Putamen (tissue), 1 donor: ENCODE measurements at places on chromosomes 16 and 17.

DNA sequence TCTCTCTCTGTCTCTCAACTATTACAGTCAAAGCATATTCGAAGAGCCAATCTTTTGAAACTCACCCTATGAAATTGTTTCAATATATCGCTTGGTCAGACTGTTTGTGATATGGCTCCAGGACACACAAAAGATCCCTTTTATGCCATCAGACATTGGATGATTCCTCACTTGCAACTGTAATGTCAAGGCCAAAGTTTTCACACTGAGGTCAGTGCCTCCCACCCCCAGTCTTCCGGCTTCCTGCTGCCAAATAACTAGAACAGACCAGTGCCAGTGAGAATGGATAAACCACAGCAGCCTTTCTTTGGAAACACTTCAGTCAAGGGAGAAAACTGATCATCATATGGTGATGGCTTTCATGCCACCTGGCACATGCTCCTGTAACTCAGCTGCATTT lies 321.9 kb upstream of the ZFHX3 start:
- no peak for DNase-seq

DNA sequence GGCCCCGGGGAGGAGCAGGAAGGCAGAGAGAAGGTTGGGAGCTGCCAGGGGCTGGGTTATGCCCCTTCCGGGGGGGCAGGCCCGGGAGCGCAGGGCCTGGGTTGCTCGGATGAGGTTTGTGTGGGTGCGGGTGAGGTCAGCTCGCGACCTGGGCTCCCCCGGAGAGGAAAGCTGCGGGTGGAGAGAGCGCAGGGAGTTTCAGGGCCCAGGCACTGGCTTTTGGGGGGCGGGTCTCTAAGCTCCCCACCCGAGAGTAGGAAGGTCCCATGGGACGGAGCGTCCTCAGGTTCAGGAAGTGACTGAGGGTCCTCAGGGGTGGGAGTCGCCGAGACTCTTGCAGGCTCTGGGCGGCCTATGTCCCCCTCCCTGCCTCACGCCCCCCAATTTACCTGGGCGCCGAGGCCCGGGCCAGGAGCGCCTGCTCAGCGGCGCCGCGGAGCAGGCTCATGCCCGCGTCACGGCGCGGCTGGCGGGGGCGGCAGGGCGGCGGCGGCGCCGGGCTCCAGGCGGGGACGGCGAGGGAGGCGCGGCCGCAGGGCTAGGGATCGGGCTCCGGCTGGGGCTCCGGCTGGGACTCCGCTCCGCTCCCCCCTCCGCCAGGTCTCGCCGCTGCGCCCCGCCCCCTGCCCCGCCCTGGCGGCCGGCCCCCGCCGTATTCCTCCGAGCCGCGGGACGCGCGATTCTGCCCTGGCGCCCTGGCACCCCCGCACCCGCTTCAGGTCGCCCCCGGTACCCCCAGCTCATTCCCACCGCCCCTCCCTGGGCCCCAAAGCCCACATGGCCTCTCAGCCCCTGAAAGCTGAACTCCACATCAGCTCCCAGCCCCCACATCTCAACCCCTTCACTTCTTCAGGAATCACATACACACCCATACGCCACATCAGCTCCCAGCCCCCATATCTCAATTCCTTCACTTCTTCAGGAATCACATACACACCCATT lies at the start of gene DOK4:
Gene DOK4 (minus strand): TSS at position 578 of the 942 bp plus-strand sequence. CDS start 6,986 bp downstream, outside the sequence.
- peak; percentile 50 for DNase-seq

DNA sequence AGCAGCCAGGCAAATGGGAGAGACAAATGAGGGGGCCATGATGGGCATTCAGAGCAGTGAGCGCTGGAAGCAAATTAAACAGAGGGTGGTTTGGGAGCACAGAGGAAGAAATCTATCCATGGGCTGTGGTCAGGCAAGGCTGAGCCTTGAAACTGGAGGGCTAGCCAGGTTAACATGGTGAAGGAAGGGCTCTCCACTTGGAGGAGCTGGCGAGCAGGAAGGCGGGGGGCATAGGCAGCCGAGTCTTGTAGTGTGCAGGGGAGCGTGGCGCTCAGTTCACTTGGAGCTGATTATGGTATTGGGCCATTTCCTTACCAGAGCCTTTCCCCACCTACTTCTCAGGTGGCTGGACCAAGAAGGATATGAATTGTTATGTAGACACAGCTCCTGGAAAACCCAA lies 189.7 kb downstream of the SNX29 start:
- no peak for DNase-seq

DNA sequence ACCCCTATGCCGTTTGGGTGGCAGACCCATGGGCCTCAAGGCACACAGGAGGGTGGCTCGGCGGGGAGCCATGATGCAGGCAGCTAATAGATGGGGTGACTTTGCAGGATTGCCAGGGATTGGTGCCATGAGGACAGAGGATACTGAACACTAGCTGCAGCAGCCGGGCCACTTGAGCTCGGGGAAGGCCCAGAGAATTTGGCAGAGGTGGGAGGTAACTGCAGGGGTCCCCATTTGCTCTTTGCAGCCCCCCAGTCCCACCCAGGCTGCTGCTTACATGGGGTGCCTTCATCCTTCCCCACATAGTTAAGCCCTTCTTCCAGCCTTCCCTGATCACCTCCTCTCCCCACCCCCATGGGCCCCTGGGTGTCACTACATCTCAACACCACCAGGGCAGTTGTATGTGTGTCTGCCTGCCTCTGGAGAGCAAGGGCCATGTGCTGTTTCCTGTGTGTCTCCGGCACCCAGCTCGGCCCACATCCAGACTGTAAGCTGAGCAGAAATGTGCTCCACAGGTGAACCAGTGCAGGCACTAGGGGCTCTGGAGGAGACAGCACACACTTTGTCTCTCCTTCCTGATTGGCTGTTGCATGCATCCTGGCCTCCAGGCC lies 52.0 kb downstream of the SREBF1 start:
- DNase-seq, result no peak

GRCh38 chr16:69110406-69110805 lies 5.0 kb downstream of the HAS3 start:
- no peak for DNase-seq

- DNase-seq, result no peak
Measured at GRCh38 chr17:28342313-28342712, 6.8 kb downstream of the TNFAIP1 start.

GRCh38 chr17:64133546-64134215 lies 3.7 kb upstream of the ERN1 start:
- DNase-seq, result peak; percentile 55

- no peak for DNase-seq
Measured at GRCh38 chr17:73291260-73291801, 20.5 kb downstream of the CDC42EP4 start.

- no peak for DNase-seq
Measured at GRCh38 chr17:2435862-2436261, 35.0 kb upstream of the MNT start.

GRCh38 chr16:88914750-88915368 lies 48.4 kb upstream of the PABPN1L start:
- no peak for DNase-seq

- DNase-seq, result no peak
Measured at GRCh38 chr16:8919089-8919933, 37.2 kb downstream of the LITAFD start.

DNA sequence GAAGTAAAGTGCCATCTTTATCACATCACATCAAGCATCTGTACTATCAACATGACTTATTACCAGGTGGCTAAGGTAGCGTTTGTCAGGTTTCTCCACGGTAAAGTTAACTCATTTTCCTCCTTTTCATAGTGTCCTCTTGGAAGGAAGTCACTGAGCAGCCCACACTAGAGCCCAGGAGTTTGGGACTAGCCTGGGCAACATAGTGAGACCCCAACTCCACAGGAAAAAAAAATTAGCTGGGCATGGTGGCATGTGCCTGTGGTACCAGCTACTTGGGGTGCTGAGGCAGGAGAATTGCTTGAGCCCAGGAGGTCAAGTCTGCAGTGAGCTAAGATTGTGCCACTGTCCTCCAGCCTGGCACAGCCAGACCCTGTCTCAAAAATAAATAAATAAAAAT lies 12.9 kb downstream of the CHD9 start:
- DNase-seq, result no peak

- DNase-seq, result no peak
Measured at GRCh38 chr16:71383054-71383773, 24.7 kb downstream of the CALB2 start.

- DNase-seq, result no peak
Measured at GRCh38 chr17:77877646-77878355, 80.7 kb upstream of the TNRC6C start.

DNA sequence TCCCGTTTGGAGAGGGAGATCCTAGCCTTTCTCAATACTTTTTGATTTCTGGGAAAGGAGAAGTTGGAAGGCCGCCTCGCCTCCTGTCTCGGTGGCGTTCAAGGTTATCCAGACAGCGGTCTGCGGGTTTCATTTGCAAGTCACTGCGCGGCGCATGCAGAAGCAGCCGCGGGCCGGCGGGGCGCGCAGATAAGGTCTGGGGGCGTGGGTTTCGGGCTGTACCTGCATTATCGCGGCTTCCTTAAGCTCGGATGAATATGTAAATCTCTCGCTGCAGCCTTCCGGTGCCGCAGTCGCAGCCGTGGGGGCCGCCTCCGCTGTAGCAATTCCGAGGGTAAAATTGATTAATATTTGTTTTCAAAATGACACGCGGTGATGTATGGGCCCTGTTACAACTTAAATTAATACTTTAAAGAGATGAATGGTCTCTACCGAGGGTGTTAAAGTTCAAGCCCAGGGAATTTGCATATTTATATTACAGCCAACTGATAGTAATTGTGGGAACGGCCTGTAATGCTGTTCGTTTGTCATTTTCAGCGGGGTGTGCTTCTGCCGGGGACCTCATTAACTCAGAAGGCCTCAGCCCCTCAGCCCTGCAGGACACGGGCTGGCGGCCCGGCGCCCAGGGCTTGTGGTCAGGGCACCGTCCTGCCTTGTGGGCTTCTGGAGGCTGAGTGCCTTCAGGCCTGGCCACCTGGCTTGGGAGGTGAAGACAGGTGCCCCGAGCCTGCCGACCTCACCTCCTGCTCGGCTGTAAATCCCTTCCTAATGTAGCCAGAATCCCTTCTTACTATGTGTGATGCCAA lies 99.4 kb downstream of the CYLD start:
- no peak for DNase-seq

DNA sequence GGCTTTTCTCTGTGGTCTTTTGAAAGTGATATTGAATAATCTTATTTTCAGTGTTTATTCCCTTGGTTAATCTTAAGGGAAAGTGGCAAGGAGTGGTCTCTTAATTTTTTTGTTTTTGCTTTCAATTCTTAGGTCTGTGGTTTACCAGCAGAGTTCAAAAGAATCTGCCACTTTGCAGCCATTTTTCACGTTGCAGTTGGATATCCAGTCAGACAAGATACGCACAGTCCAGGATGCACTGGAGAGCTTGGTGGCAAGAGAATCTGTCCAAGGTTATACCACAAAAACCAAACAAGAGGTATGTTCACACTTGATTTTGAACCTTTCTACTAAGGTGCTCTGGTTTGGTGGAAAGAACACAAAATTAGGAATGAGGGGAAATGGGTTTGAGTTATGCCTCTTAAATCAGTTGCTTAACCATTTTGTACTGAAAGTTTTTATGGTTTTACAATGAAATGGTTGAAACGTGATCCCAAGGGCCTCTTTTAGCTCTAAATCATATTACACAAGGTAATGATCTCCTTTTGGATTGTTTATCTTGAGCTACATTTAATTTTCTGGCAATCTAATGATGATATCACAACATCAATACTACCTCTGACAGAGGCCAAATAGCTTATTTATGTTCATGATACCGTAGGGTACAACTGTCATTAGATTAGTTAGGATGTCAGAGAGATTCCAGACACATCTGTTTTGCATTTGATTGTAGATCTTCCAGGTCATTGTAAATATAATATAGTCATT lies 51.6 kb upstream of the CRISPLD2 start:
- no peak for DNase-seq

- DNase-seq, result no peak
Measured at GRCh38 chr17:80047176-80047575, 10.7 kb downstream of the CCDC40 start.

DNA sequence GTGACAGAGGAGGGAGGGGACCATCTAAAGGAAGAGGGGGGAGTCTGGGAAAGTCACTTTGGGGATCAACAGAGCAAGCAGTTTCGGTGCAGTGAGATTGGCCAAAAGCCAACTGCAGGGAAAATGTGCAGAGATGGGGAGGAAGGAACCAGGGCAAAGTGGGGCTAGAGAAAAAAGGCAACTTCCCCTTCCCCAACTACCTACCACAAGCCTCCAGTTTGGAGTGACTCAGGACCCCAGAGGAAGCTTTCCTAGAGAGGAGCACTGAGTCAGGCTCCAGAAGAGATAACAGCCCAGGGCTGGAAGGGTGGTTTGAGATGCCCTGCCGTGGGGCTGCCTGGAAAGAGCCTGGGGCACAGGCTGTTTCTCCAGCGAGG lies 6.9 kb upstream of the CD300LD start:
- DNase-seq, result peak; percentile 7

GRCh38 chr17:63693411-63694113 lies 6.4 kb downstream of the LIMD2 start:
- no peak for DNase-seq

GRCh38 chr17:673200-673681 lies 41.4 kb downstream of the VPS53 start:
- no peak for DNase-seq

GRCh38 chr17:75430159-75430974 lies 24.9 kb upstream of the GRB2 start:
- DNase-seq, result no peak

DNA sequence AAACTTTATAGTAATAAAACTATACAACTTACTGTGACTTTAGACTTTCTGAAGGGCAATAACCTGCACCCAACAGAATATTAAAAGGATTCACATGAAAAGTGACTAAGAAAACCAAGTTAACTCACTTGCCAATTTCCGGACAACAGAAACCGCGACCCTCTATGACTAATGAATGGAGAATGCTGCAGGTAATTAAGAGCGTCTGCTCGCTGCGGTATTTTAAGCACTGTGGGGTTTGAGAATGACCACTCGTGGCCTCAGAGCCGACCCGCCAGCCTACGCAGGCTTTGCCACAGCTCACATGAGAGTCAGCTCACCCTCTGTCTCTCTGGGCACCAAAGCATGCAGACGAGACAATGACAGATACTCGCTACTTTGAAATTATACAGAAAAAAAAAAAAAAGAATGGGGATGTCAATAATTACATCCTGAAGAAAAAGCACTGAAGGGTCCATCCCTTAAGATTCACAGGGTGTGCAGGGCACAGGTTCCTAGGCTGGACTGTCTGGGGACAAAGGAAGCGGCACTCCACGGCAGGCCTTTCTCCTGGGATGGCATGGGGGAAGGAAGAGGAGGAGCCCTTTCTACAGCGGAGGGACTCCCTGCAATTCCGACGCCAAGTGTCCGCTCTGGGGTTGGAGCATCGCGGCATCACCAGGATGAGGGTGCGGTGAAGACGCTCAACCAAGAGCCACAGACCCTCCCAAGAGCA lies 35.0 kb downstream of the ZCCHC14 start:
- DNase-seq, result no peak

GRCh38 chr16:19578378-19578971 lies 23.0 kb downstream of the VPS35L start:
- DNase-seq, result peak; percentile 98

- no peak for DNase-seq
Measured at GRCh38 chr16:27759967-27760788, 210.2 kb downstream of the KATNIP start.

GRCh38 chr16:1531638-1531910 lies 1.9 kb upstream of the TMEM204 start:
- no peak for DNase-seq

- DNase-seq, result no peak
Measured at GRCh38 chr16:74568961-74569631, 37.8 kb downstream of the GLG1 start.
